ENCODE measurements at places on chromosomes 4 and X. TPM values are rescaled to one million over a fixed set of nuclear protein-coding genes. Genes with fewer than 3 reads are reported as not detected.

- no peak for DNase-seq
These were observed 457.2 kb downstream of the NLGN4X start for GRCh38 chrX:5771441-5771840.

- DNase-seq: no peak
These were observed 16.5 kb upstream of the WFS1 start for GRCh38 chr4:6253111-6253510.

GRCh38 chr4:188879598-188879997 is 740.4 kb downstream of the TRIML1 start:
- no peak for DNase-seq

- no peak for DNase-seq
These were observed 143.2 kb downstream of the LHFPL1 start for GRCh38 chrX:112536544-112536943.

Gene NSUN7
- 0.39 TPM for total RNA-seq
